ENCODE measurements at places on chromosomes 5 and 9.

- DNase-seq: no peak
These were observed 3.1 kb upstream of the GLIS3 start for GRCh38 chr9:4303006-4303405.

GRCh38 chr9:2271426-2271825, 256.3 kb downstream of the SMARCA2 start:
- peak; percentile 48 for DNase-seq

GRCh38 chr9:118088090-118088489, 383.9 kb downstream of the TLR4 start:
- DNase-seq: no peak

GRCh38 chr5:158051036-158051435, 192.1 kb upstream of the CLINT1 start:
- no peak for DNase-seq

- DNase-seq: no peak
These were observed 59.1 kb upstream of the FBXW11 start for GRCh38 chr5:172065431-172066065.

DNA sequence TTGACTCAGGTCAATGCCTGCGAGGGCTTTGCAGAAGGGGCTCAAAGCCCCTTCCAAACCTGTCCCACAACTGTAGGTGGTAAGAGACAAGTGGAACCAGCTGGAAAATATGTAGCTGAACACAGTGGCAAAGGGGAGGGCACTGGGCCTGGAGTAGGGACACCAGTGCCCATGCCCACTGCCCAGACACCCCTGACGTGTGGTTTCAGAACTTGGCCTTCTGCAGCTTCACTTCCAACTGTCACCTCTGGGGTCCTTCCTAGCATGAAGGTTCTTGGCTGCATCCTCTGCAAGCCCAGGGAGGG, 233.1 kb upstream of the IRX1 start:
- DNase-seq: no peak
